Dorsolateral prefrontal cortex (tissue), 122 donors: ENCODE measurements at places on chromosomes 5 and 9. TPM values are rescaled to one million over a fixed set of nuclear protein-coding genes. Genes with fewer than 3 reads are reported as not detected.

GRCh38 chr5:107215611-107216010 lies 455.1 kb downstream of the EFNA5 start:
- no peak for DNase-seq

GRCh38 chr9:107780960-107781359 lies 291.4 kb upstream of the KLF4 start:
- no peak for DNase-seq

GRCh38 chr9:27977931-27978330 lies 404.6 kb upstream of the C9orf72 start:
- DNase-seq, result no peak

BARX1 gene
- not detected for total RNA-seq

- no peak for DNase-seq
These were observed 8.4 kb upstream of the EXOC3 start for GRCh38 chr5:434443-435146.

INSL4 gene
- not detected for total RNA-seq

GRCh38 chr5:151098768-151099121 lies 17.9 kb upstream of the TNIP1 start:
- no peak for DNase-seq

PCDHB13 gene
- total RNA-seq, result 10.6 TPM

FOXD4L4 gene
- total RNA-seq, result 2.0 TPM

- no peak for DNase-seq
These were observed 89.2 kb upstream of the GRHPR start for GRCh38 chr9:37333288-37333687.

- DNase-seq, result no peak
These were observed 15.6 kb upstream of the CLK4 start for GRCh38 chr5:178642351-178642909.

TDRD7 gene
- 20.9 TPM for total RNA-seq

RANBP3L gene
- 61.5 TPM for total RNA-seq

LCN1 gene
- total RNA-seq, result not detected

PCA3 gene
- total RNA-seq, result 0.44 TPM

DNA sequence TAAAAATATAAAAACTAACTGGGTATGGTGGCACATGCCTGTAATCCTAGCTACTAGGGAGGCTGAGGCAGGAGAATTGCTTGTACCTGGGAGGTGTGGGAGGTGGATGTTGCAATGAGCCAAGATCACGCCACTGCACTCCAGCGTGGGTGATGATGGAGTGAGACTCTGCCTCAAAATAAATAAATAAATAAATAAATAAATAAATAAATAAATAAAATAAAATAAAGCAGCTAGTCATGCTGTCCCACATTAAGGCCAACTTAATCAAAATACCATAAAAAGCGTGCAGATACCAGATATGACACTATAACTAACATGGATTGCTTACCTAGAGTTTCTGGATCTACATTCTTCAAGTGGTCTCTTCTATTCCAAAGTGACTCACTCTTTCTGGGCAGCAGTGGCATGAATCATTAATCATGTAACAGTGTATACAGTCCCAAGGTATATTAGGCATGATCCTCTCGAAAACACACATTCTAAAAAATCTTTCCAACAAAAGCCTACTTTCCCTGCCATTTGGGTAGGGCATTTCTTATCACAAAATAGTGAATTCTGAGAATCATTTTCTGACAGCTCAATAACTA lies 187.1 kb downstream of the ELAVL2 start:
- no peak for DNase-seq

IL13 gene
- not detected for total RNA-seq

DNA sequence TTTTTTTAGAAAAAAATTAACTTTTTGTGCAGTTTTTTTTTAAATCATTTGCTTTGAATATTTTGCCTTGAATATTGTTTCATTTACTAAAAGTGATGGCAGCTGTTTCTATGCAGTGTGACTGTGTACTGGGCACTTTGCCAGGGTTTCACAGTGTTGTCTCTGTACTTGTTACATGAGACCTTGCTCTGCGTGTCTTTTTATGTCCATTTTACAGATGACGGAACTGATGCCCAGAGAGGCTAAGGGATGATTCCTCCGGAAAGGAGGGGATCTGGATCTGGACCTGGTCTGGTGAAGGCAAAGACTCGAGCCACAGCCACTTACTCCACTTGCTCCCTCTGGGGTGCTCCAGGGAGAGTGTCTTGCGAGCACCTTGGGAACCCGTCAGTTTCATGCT lies 124.8 kb upstream of the PTCH1 start:
- no peak for DNase-seq
